ENCODE measurements at places on chromosomes 7 and 10.

DNA sequence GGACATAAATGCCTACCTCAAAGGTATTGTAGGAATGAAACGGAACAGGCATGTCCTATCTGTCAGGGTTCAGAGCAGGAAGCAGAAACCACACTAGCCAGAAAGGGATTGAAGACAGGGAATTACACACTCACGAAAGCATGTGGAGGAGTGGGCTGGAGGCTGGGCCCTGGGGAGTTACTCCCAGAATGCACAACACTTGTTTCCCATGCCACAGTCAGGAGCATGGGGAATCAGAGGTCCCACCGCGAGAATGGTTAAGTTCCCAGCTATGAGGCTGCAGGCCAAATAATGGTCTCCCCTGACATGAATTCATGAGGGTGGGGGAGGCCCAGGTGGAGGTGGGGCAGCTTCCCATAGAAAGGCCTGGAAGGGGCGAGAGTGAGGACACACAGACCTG is 212.7 kb downstream of the HERPUD2 start:
- DNase-seq = no peak

- DNase-seq = no peak
These were observed 272.4 kb downstream of the CREB5 start for GRCh38 chr7:28684650-28685241.

GRCh38 chr10:108574233-108574632 is 1349.1 kb downstream of the XPNPEP1 start:
- DNase-seq = no peak

- no peak for DNase-seq
These were observed 20.0 kb downstream of the SORCS1 start for GRCh38 chr10:107144490-107144889.

GRCh38 chr7:2171855-2172254 is 60.9 kb downstream of the MAD1L1 start:
- DNase-seq = no peak

DNA sequence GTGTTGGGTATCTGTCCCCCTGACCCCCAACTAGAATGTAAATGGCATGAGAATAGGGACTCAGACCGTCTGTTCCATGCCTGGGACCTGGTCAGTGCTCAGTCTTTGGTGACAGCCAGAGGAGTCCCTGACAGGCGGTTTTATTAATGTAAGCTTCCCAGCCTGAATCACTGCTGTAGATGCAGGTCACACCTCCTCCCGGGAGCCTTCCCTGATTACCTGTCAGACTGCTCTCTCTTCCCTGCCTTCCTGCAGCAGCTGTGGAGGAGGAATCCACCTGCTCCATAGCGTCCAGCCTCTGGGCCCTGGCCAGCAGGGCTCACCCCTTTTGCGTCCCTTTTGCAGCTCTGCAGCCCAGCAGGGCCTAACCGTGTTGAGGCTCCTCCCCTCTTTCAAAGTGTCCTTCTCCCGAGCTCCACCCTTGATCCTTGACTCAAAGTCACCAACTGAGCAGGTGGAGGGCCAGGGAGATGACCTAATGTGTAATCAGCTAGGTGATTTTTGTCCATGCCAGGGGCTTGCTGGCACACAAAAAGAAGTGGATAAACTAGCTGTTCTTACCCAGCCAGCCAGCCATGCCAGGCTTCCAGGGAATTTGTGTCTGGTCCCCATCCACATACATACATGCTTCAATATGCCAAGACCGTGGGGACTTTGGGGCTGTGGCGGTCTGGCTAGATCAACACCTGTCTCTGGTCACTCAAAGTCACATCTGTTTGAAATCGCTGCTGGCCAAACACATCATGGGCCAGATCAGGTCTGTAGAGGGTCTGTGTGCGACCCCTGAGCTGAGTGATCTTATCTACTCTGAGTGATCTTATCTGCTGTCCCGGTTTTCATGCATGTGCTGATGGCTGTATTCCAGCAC is 195.1 kb downstream of the CCDC3 start:
- DNase-seq = no peak

GRCh38 chr7:3260401-3260715 is 40.7 kb upstream of the SDK1 start:
- DNase-seq = no peak

GRCh38 chr7:3791327-3791726 is 490.3 kb downstream of the SDK1 start:
- no peak for DNase-seq

- no peak for DNase-seq
These were observed 139.3 kb downstream of the C1GALT1 start for GRCh38 chr7:7321681-7322080.

DNA sequence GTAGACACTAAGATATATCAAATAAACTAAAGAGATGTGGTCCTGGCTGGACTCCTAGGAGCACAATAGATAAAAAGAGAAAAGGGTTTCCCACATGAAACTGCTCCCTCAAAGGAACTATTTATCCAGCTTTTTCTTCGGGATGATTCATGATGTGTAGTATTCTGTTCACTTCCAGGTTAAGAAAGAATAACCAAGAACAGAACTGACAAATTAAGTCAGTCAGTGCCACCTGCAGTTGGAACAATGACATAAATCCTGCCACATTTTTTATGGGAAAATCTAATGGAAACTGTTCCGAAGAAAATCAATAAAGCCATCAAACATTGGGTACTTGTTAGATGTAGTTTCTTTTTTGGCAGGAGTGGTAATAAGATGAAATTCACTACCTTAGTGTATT is 87.1 kb downstream of the POLR1F start:
- no peak for DNase-seq

DNA sequence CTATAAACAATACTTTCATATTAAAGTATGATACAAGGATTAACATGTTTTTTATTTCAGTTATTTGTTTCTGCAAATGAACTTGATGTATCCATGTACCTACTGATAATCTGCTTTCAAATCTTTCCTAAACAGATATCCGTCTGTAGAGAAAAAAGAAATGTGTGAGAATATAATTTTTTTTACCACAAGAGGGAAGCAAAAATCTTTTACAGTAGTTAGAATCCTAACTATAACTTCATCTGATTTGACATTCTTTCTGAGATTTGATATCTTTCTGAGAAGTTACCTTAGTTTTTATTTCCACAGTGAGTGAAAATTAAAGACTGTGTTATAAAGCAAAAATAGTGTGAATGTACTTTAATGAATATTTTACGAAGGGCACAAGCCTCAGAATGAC is 203.9 kb upstream of the PCLO start:
- DNase-seq = no peak

DNA sequence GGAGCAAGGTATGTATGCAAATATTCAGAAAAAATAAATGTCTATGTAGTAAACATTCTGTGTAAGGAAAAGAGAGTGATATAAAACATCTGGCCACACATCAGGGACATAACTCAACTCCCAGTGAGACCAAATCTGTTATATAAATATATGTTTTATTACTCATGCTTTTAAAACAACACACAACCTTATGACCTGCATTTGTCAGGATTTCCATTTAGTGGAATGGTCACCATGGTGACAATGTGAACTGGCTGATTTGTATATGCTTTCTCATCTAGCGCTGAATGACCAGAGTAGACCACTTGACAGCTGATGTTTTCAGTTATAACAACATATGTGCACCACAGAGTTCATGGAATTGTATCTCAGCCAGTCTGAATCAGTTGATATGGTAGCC is 551.7 kb downstream of the HTR7 start:
- no peak for DNase-seq

DNA sequence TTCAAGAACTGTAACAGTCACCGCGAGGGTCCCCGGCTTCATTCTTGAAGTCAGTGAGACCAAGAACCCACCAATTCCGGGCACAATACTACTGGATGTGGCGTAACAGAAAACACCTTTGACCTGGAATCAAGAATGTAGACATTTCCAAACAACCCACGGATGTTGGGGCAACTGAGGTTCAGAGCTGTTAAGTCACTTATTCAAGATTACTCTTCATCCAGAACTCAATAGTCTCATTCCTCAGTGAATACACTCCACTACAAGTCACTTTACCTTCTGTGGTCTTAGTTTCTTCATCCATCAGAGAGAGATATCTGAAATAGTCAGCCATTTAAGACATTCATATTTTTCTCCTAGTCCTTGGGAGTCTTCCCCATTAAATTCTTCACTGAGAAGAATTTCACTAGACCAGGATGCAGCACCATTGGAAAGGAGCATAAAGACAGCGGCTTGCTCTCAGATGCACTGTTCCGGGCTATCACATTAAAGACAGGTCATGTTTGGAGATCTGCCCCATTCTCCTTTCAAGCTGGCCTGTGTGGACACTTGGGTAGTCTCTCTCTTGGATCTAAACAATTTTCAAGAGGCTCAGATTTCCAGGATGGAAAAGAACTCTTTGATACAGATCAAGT is 32.3 kb upstream of the ARID5B start:
- DNase-seq = no peak

- DNase-seq = no peak
These were observed 14.4 kb downstream of the ZNF33B start for GRCh38 chr10:42623929-42624328.

DNA sequence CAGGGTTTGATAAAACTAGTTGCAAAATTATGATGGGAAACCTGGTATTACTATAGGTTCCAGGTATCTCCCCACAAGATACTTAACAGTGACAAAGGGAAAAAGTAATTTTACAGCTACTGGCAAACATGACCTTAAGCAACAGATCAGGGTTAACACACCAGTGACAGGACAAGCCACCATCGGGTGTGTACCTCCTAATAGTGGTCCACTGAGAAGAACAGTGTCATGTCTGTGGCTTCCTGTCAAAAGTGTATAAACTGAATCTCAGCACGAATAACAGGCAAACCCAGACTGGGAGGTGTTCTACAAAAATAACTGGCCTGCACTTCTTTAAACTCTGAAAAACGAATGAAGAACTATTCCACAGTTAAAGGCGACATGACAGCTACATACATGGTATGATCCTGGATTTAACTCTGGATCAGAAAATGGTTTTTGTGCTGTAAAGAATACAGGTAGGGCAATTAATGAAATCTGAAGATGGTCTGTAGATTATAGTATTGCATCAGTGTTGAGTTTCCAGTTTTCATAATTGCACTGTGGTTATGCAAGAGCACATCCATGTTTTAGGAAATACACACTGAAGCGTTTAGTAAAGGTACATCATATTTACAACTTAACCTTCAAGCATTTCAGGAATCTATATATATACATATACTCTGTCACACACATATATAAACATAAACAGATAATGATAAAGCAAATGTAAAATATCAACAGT is 32.0 kb upstream of the ARMS2 start:
- no peak for DNase-seq

GRCh38 chr10:92830478-92831389 is 17.6 kb upstream of the EXOC6 start:
- DNase-seq = peak; percentile 4

- no peak for DNase-seq
These were observed 32.3 kb upstream of the BHLHA15 start for GRCh38 chr7:98178762-98179490.

DNA sequence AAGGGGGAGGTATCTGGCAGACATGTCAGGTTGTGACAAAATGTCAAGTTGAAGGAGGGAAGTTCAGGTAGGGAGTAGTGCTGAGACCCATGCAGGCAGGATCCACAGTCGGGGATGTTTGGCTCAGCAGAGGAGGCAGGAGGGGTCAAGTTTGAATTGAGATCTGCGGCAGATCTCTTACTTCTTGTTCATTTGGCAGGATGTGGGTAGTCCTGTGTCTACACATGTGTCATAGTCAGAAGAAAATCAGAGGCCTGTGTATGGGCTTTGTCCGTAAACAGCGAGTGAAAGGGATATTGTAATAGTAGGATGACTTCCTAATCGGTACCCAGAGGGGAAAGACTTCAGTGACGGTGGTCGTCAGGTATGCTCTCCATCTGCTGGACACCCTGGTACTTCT is 203.8 kb upstream of the MTPN start:
- DNase-seq = no peak

DNA sequence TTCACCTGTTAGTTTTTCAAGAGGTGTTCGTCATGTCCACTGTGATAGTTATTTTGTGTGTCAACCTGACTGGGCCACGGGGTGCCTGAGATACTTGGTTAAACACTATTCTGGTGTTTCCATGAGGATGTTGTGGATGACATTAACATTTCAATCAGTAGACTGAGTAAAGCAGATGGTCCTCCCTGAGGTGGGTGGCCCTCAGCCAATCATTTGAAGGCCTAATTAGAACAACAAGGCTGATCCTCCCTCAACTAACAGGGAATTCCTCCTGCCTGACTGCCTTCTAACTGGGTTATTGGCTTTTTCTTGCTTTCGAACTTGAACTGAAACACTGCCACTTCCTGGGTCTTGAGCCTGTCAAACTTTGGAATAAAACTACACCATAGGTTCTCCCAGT is 75.8 kb downstream of the ENO4 start:
- no peak for DNase-seq

DNA sequence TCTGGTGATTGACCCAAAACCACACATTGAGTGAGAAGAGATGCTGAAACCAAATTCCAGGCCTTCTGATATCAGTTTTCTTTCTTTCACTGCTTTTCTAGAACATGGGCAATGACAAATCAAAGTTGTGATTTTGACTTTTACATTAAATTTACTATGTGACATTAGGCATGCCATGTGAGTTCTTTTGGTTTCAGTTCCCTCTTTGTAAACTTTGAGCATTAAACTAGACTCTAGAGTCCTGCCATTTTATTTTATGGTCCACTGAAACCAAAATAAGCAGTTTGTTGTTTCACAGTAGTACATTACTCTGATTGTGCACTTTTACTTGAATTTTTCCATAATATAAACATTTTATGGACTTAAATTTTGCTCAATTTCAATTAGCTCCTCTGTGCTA is 381.1 kb upstream of the SEMA3D start:
- no peak for DNase-seq

DNA sequence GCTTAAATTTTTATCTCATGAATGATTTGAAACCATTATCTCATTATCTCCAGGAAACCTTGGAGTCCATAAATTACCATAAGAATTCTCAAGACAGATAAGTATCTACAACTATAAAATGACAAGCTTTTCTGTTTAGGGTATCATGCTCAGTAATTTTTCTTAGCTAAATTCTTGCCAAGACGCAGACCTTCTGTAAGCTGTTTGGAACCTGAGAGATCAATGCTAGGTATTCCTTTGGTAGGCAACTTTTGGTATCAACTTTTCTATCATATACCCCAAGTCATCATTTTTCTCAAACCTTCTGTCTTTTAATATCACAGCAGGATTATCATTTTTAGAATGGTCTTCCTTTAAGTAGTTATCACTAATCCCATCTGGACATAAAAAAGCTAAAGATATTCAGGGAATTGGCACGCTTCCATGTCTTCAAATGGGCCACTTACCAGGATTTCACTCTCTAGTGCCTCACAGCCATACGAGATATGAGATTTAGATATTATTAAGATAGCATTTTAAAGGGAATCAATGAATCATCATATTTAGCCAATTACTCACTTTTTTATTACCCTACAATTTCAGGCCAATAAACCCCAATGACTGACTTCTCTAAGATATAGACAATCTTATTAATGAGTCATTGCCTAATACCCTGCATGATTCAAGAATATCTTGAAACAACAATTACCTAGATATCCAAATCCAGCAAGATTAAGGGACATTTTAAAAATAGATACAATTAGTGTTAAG is 544.1 kb downstream of the HTR7 start:
- DNase-seq = no peak

DNA sequence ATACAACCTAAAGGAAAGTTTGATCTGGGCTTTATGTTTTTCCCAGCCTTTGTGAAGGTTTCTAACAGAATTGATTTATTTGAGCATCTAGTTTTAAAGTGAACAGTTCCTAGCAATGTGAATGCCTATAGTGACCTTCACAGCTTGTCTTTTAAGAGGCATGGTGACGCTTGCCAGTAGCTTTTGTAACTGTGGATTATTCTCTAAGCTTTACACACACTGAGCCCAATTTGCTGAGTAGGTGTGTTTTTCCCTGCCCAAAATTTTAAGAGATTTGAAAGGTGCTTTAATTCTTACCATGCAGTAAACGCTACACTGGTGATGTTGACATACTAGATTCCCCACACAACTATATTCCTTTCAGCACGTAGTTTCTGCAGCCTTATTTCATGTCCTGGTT is 420.2 kb upstream of the AKR1E2 start:
- DNase-seq = no peak

Measured in activated T-cell treated with anti-CD3 and anti-CD28 coated beads for 4 hours (primary cell).